ENCODE measurements at places on chromosomes 6 and 20. TPM values are rescaled to one million over a fixed set of nuclear protein-coding genes. Genes with fewer than 3 reads are reported as not detected.

DNA sequence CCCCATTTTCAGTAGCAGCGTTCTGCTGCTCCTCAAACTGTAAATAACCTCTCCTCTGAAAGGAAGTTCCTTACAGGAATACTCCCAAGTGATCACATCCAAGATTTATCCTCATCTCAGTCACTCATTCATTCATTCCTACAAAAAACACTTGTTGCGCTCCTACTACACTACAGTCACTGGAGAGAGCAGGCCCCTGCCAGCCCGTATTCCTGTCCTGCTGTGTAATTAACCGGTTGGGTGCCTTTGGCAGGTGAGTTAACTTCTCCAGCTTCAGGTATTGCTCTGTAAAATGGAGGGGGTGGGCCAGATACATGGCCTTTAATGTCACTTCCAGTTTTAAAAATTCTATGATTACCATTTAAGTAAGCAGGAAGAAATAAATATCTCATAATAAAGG, 15.0 kb upstream of the ZBTB24 start:
- no peak for DNase-seq

- no peak for DNase-seq
Observed at GRCh38 chr6:48141975-48142374, 31.0 kb upstream of the PTCHD4 start.

DNA sequence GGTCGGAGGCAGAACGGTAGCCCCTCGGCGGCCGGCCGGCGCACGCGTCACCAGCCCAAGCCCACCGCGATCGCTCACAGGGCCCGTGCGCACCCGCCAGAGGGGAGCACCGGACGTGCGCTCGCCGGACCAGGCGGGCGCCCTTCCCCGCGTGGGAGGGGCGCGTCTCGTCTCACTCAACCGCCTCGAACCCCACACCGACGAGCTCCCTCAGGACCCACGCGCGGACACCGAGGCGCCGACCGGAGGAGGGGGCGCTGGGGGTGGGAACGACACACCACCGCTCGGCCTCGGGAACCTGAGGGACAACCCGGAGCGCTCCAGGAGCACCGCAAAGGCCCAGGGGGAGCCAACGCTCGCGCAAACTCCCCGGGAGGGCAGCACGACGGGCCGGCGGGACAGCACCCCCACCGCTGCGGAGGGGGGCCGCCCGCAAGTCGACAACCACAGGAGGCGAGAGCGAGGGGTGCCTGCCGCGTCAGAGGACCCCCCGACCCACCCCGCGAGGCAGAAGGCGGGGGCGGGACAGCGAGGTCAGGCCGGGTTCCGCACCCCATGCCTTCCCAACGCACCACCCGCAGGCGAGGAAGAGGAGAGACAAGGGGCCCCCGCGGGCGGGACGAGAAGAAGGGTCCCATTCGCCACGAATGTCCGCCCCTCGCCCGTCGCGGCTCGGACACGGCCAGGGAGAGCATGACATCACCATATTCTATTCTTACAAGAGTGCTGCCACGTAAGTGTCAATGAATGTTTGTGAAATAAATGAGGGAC, 512.7 kb upstream of the ZNF337 start:
- no peak for DNase-seq

GRCh38 chr6:134340179-134340975, 22.5 kb upstream of the SGK1 start:
- DNase-seq, result no peak

PKIB gene
- total RNA-seq, result 0.85 TPM

GRCh38 chr6:81979329-81979728, 226.8 kb upstream of the TENT5A start:
- no peak for DNase-seq
